GM20000 (cell line): ENCODE measurements at places on chromosomes 5 and 9.

DNA sequence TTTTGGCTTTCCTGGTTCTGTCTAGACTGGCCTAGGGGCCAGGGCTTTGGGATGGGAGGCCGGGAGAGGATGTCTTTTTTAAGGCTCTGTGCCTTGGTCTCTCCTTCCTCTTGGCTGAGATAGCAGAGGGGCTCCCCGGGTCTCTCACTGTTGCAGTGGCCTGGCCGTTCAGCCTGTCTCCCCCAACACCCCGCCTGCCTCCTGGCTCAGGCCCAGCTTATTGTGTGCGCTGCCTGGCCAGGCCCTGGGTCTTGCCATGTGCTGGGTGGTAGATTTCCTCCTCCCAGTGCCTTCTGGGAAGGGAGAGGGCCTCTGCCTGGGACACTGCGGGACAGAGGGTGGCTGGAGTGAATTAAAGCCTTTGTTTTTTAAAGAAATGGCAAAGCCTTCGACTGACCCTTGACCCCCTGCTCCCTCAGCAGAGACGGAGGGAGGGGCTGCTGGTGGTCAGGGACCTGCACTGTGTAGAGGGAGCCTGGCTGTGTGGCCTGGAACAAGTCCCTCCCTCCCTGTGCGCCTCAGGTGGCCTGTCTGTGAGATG, 11.1 kb downstream of the FPGS start:
- DNase-seq = peak; percentile 12

DNA sequence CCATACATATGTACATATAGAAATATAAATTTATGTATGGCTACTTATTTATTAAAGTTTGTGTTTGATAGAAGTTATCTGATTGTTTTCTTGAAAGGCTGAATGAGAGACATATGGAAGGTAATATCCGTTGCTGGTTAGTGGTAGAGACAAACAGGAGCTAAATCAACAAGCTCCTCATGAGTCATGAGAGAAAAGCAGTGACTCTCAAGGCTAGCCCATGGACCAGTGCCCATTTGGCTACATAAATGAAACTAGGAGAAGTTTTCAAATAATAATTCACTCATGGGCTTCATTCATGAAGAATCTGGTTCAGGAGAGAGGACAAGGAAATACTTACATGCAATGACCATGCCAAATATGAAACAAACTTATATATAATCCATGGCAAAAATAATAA, 504.5 kb upstream of the ITGA1 start:
- DNase-seq = no peak

- DNase-seq = no peak
These were observed 47.8 kb downstream of the RETREG1 start for GRCh38 chr5:16568875-16569580.

GRCh38 chr5:36496471-36496870, 109.9 kb upstream of the SLC1A3 start:
- DNase-seq = no peak

GRCh38 chr5:6755941-6756340, 42.7 kb downstream of the TENT4A start:
- DNase-seq = no peak

- DNase-seq = no peak
These were observed 72.3 kb downstream of the PAX5 start for GRCh38 chr9:36961561-36962325.

- DNase-seq = no peak
These were observed 97.5 kb downstream of the PHF2 start for GRCh38 chr9:93673839-93674334.
